ENCODE measurements at places on chromosomes 16 and 17.

GRCh38 chr17:57701124-57701523 is 44.0 kb downstream of the CCDC182 start:
- DNase-seq: no peak

GRCh38 chr17:44807093-44807816 is 22.8 kb downstream of the GJC1 start:
- no peak for DNase-seq

- no peak for DNase-seq
Observed at GRCh38 chr16:972316-973002, 1.7 kb upstream of the LMF1 start.

GRCh38 chr17:56594320-56595107 is 1.0 kb downstream of the NOG start:
- peak; percentile 18 for DNase-seq

GRCh38 chr16:88610080-88610479 is 28.3 kb upstream of the IL17C start:
- DNase-seq: no peak

- no peak for DNase-seq
Observed at GRCh38 chr17:58231641-58232040, 6.7 kb upstream of the LPO start.

Measured in stimulated activated CD4-positive, alpha-beta T cell treated with anti-CD3 and anti-CD28 coated beads, Interleukin-2, amount 100 ng/mL, for 48 hours (primary cell).